ENCODE measurements at places on chromosomes 12 and 14.

GRCh38 chr12:5715021-5715420 is 230.0 kb downstream of the ANO2 start:
- DNase-seq = no peak

- DNase-seq = no peak
Observed at GRCh38 chr12:1884651-1885050, 33.8 kb downstream of the CACNA2D4 start.

- no peak for DNase-seq
Observed at GRCh38 chr14:65639216-65639615, 226.7 kb downstream of the FUT8 start.

DNA sequence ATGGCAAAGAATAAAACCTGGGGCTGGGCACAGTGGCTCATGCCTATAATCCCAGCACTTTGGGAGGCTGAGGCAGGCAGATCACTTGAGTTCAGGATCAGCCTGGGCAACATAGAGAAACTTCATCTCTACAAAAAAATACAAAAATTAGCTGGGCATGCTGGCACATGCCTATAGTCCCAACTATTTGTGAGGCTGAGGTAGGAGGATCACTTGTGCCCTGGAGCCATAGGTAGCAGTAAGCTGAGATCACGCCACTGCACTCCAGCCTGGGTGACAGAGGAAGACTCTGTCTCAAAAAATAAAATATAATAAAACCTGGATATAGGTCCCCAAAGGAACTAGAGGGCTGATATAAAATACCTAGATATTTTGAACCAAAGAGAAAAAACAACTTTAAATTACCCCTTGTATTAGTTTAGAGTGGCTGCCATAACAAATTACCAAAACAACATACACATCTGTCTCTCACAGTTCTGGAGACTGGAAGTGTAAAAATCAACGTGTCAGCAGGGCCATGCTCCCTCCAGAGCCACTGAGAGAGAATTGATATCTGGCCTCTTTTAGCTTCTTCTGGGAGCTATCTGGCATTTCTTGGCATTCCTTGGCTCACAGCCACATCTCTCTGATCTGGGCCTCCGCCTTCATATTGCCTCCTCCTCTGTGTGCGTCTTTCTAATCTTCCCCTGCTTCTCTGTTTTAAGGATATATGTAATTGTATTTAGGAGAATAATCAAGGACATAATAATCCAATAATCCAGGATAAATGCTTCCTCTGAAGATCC is 47.9 kb upstream of the ATF7IP start:
- DNase-seq = no peak

GRCh38 chr14:56136571-56137452 is 18.6 kb downstream of the PELI2 start:
- DNase-seq = no peak

- no peak for DNase-seq
Observed at GRCh38 chr14:61332658-61333029, 11.3 kb downstream of the PRKCH start.

GRCh38 chr14:100824091-100824551 is 1.8 kb upstream of the MEG3 start:
- no peak for DNase-seq

DNA sequence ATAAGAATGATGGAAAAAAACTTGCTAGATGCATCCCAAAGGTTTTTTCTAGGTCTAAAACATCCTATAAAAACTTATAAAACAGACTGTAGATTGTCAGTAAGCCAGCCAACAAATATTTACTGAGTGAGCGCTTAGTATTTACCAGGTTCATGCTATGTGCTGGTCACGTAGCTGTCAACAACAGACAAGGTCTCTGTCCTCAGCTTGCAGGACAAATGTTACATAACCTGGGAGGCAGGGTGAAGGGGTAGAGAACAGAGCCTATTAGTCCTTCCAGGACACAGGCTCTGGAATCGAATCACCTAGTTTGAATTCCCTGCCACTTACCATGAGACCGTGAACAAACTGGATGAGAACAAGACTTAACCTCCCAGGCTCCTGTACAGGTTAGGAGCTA is 6.4 kb downstream of the NFYB start:
- no peak for DNase-seq

GRCh38 chr12:53617700-53618099 is 8.5 kb downstream of the ATF7 start:
- DNase-seq = no peak

GRCh38 chr14:31937730-31938346 is 139.3 kb upstream of the ARHGAP5 start:
- DNase-seq = no peak

DNA sequence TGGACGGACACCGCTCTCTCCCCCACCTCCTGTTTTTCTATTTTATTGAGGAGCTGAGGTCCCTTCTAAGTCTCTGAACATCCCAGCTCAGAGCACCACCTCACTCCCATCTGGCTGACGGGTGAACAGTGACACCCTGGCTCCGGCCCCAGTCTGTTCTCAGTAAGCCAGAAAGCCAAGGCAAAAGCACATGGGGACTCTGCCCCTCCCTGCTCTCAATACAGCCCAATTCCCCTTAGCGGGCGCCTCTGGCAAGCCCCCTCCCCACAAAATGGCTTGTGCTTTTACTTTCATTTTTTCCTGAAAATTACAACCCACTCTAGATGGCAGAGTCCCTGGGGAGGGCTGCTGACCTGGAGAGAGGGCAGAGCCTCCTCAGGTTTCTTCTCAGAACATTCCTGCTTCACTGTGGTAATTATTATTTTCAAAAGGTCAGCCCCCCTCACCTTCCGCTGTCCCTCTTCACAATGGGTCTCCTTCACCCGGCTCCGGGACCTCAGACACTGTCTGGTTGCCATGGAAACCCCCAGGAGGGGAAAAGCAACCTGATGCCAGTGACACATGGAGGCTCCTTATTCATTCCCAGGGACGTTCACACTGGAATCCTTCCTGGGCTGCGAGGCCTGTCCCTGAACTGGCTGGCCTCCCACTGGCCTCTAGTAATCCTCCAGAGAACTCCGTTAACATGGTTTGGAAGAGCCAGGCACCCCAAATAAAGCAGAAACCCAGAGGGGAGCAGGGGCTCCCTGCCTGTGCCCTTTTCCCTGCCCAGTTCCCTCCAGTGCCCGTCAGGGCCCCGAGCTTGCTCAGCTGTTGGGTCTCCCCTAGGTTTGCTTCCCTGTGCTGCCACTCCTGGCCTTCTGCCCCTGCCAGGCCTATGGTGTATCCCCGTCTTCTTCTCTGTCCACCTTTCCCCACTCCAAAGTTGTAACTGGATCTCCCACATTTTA is 15.9 kb downstream of the COL2A1 start:
- no peak for DNase-seq

DNA sequence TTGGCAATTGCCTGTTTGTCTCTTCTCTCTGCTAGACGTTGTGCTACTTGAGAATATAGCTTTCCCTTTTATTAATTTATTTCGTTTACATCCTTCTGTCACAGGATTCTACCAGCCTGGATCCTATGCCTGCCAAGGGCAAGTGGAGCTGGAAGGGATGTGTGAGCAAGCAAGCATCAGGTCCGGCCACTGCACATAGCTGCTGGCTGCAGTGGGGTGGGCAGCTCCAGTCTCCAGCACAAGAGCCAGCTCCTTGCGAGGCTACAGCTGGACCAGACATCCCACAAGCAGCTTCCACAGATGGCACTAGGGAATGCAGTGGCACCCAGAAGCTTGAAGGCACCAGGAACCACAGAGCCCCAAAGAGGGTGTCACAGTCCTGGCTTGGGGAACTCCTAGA is 225.0 kb downstream of the KCNC2 start:
- DNase-seq = no peak
